Activated T-helper 1 cell treated with anti-CD3 and anti-CD28 coated beads, Interleukin-12 subunit alpha, Interleukin-12 subunit beta, Interleukin-2, Interleukin-4 antibody, amounts not matched to agents 30 ng/mL and 10 ng/mL and 1 ng/mL, durations not matched to agents 14 hours and 24 hours and 36 hours (primary cell): ENCODE measurements at places on chromosomes 3 and 15.

DNA sequence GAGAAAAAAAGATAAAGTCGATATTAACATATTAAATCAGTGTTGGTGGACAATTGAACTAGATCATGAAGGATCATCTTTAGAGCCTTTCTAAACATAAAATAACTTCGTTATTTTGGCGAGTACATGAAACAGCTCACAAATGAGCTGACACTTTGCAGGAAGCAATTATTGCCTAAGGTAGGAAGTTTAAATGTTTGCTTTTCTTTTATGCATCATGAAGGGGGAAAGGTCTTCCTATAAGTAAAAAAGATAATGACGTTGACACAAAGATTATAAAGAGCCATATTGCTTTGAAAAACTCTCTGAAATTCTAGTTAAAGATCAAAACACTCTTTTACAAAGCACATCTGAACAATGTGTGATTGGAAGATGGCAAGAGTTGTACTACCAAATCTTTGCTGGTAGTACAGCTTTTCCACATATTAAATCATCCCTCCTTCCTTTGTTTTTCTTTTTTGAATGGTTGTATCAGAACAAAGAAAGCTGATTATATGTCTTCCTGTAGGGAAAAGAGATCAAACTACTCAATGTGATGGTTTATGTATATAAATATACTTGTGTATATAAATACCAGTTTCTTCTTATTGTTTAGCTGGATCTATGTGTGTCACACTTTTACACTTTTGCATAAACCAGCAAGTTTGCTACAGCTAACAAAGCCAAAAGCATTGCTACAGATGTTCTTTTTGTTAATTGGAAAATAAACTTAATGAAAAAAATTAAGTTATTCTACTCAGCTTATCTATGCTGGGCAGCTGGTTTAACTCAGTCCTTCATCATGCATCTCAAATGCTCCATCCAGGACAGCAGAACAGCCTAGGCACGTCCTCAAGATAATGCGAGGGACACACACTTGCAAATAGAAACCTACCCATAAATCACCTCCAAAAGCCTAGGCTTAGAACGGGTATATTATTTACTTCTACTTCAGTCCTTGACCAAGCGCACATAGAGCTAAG is 850.8 kb upstream of the ROBO1 start:
- no peak for DNase-seq

DNA sequence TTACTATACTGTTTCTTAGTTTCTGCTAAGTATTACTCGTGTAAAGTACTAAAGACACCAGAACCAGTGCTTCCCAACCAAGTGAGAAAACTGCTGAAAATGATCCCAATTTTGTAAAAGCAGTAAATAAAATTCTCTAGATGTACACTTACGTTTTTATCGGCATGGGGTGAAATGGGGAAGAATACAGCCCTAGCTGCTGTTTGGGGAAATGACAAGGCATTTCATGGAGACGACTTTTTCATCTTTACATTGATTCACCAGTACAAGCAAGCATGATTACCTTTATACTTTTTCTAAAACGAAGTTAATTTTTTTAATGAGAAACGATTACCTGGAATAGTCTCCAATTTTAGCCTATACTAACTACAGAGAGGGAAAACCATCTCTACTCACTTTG is 1.4 kb downstream of the PSMD6 start:
- DNase-seq = no peak

DNA sequence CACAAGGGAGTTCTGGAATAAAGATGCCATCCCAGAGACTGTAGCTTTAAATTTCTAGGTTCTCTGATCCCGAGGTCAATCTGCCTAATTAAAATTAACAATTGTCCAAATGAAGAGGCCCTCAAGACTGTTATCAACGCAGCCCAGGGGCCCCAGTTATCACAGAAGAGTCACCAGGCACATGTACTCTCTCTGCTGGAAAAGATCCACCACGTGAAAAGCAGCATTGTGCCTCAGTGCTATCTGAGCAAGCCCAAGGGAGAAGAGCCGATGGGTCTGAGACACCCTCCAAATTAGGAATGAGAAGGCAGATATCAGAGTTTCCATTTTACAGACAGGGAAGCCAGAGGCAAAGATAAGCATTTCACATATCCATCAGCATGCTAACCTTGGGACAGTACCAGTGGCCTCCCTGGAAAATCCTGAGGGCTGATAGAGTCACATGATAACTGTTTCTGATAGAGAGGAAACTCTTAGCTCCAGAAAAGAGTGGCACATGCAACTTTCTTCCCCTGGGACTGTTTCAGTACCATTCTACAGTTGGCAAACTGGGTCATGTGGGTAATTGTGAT is 55.5 kb downstream of the ITGB5 start:
- no peak for DNase-seq

GRCh38 chr3:197174927-197175326 is 123.5 kb downstream of the DLG1 start:
- DNase-seq = no peak
